ENCODE measurements at places on chromosomes 5 and 9.

GRCh38 chr5:180007582-180007981, 64.0 kb downstream of the RNF130 start:
- DNase-seq, result no peak

DNA sequence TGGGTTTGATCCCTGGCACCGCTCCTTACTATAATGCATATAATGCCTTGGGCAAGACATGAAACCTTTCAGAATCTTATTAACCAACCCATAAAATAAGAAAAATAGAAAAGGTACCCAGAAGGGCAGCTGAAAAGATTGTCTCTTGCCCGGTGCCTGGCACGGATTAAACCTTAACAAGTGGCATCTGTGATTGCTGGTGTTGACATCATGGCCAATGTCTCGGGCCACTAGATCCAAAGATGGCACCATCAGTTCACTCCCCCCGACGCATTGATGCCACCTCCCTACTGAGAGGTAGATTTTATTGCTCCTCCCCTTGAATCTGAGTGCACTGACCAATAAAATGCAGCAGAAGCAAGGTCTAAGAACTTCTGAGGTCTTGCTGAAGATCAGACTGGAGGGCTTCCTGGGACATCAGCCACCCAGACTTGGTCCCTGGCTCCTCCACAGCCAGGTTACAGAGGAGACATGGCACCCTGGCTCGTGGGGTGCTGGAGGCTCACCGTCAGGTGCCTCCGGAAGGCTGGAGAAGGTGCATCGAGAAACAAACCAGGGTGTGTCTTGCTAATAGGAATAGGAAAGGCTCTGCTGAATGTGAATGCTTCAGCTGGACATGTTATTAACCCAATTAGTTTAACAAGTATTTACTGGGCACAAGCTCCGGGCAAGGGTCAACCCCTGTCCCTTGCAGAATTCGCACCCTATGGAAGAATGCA, 80.0 kb upstream of the COL5A1 start:
- no peak for DNase-seq

- DNase-seq, result no peak
Measured at GRCh38 chr9:70502690-70503089, 88.2 kb upstream of the KLF9 start.

DNA sequence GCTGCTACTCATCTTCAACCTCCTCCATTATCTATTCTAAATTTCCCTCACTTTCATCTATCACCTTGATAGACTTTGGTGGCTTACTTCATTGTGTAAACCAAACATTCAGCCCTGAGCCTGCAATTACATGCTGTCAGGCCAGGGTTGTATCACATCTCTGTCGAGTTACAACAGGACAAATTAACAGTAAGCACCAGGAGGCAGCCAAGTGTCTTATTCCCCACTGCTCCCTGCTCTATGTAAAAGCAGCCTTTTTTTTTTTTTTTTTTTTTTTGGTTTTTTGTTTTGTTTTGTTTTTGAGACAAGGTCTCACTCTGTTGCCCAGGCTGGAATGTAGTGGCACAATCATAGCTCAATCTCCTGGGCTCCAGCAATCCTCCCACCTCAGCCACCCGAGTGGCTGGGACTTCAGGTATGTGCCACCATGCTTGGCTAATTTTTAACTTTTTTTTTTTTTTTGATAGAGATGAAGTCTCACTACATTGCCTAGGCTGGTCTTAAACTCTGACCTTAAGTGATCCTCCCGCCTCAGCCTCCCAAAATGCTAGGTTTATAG, 15.2 kb upstream of the ZCCHC9 start:
- DNase-seq, result no peak

GRCh38 chr5:1724822-1725602, 74.6 kb downstream of the MRPL36 start:
- no peak for DNase-seq

DNA sequence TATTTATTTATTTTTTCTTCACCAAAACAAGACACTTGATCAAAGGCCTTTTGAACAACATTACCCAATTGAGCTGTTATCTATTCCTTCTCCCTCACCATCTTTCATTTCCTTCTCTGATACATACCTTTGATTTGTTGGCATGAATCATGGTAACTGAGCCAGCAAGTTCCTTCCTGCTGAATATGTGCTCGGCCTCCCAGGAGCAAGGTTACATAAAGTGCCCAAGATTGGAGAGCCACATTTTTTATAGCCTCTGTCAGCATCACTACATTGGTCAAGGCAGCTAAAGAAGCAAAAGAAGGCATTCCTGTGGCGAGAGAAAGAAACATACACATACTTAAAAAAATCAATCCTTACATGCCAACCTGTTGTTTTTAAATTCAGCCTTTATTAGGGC, 369.6 kb downstream of the CYLC2 start:
- no peak for DNase-seq

DNA sequence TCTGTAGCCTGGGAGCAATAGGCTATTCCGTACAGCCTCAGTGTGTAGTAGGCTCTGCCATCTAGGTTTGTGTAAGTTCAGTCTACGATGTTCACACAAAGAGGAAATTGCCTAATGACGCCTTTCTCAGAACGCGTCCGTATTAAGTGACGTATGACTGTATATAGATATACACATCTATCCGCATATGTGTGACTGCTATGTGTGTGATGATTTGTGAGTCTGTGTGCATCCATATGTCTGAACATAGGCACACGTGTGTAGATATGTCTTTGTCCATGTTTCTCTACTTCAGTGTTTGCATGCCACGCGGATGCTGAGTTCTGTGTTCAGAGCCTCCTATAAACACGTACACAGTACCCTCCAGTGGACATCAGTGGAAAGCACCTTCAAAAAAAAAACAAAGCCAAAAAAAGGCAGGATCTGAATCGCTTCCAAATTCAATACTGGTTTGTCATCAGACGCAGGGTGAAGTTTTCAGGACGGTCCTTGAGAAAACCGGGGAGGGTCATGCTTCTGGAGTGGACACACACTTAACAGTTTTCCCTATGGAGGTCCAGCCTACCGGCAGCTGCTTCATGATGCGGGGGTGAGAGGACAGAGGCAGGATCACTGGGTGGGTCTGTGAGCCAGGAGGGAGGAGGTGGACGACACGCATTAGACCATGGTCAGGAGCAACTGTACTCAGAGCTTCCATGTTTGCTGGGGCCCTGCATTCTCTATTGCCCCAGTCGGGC, 29.5 kb upstream of the ALDH1B1 start:
- no peak for DNase-seq

DNA sequence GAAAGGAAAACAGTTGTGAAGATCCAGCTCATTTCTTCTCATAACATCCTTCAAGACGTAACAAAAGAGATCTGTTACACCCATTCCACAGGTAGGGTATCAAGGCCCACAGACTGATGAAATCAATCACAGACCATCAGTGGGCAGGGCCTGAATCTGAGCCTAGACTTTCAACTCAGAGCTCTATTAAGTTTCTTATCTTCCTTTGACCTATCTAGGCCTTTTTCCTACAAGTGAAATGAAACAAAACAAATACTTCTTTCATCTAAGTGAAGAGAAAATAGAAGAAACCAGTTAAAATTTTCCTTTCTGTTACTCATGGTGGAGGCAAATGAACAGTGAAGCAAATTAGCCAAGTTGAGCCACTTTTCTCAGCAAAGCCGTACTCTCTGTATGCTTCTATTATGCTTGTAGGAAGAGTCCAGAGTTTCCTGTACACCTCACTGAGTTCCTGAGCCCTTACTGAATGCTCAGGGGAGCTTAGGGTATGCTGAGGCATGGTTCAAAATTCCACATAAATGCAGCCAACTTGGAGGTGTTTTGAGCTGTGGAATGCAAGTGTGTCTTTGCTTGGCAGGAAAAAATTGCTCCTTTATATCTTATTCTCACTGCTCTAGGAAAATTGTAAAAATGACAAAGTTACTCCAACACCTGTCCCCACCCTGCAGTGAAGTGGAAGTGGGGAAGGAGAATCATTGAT, 91.9 kb downstream of the FEM1C start:
- DNase-seq, result no peak

DNA sequence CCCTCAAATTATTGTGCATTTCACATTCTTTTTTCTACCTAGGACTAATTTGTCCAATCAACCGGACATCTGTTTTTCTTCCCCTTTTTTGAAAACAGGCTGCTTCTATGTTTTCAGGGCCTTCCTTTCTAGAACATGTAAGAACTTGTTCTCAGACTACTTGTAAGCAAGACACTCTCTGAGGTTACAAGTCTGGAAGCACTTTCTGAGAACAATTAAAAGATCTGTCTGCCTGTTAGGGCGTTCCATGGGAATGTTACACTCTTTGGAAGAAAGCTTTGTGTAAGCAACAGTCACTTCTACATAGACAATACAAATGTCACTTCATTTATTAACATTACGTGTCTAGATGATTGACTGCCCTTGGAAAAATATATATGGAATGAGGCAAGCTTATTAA, 50.9 kb upstream of the HSPB3 start:
- DNase-seq, result no peak

DNA sequence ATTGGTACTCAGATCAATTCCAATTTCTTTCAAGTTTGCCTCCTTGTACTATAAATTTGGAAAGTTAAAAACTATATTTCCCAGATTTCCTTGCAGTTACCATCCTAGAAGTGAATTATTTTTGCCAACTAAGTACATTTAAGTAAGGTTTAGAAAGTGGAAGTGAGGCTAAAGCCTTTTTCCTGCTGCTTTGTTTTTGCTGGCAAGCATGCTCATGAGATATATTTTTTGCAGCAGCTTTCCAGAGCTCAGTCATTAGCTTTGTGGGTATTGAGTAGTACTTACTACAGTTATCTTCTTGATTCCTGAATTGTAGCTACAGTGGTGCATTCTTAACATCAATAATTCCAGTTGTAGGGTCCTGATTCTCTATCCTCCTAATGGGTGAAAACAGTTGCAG, 3.5 kb upstream of the BTF3 start:
- no peak for DNase-seq

DNA sequence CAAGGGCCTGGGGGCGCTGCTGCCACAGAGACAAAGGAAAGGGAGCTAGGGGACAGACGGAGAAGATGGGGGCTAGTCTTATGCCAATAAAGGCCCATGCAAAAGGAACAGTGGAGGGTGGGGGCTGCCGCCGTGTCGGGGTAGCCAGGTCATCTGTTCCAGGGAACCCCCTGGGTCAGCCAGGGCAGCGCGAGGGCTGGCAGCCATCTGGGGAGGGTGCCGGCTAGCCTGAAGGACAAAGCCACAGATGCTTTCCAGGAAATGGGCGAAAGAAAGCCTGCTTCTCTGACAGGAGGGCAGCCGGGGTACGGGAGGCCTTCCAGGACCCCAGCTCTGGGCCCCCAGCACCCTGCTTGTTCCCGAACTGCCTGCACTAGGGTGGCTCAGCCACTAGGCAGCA, 1.6 kb upstream of the CARD9 start:
- DNase-seq, result no peak

DNA sequence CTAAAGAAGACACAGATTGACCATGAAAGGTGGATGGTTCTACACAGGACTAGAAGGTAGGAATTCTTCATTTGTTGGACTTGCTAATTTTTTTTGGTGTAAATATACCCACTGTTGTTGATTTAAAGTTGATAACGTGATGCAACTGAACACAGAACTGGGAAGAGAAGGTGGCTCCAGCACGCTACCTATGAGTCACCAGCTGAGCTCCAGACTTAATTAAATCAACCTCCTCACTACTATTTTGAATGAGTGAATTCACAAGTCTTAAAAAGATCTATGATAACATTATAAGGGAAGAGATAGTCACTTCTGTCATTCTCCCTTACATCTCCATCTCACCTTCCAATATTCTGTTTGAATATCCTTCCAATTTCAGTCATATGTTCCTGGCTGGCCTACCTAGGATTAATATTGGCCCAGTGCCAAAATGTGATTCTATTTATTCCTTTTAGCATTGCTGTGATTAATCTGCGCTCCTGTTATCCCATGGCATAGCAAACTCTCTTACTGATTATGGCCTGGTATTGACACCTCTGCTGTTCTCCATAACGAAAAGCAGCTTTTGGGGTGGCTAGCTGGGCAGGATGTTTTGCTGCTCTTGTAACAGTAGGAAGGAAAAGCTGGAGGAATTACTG, 135.9 kb upstream of the CCDC152 start:
- no peak for DNase-seq

DNA sequence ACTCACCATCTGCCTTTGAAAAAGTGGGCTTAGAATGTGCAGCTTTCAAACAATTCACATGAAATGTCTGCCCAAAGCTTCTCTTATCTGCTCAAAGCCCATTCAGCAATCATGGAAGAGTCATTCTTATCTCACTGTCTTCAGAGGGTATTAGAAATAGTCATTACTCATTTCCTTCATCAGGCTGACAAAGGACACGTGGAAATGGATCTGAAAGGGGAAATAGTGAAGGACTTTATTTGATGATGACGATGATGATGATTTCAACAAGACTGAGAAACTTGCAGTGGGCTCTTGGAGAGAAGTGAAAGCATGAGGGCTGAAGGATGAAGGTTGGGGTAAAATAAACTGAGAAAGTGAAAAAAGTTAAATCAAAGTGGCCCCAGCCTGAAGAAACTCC, 194.3 kb downstream of the SMARCA2 start:
- DNase-seq, result no peak

- DNase-seq, result no peak
Measured at GRCh38 chr9:123347289-123348060, 8.5 kb upstream of the CRB2 start.

DNA sequence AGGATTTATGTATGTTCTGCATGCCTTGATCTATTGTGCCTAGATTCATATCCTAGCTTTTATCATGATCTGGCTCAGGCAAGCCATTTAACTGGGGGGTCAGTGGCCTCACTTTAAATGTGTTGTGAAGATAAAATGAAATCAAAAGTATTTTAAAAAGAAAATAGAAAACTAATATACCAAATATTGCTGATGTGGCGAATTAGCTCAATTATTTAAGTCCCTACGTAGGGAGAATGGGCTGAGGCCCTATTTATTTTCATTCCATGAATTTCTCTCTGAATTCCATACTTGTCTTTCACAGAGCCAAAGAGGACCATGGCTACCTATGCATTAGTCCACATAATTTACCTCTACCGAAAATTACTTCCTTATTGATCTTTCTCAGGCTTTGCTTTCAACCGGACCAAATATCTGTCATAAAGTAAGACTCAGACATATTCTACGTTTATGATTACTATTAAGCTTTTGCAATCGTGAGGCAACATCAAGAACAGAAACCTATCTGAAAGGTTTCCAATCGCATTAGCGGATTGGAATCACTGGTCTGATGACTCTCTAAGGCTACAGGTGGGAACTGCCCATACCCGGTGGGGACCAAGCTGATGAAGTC, 1.7 kb downstream of the MBLAC2 start:
- no peak for DNase-seq

GRCh38 chr5:160445132-160445531, 23.5 kb downstream of the PTTG1 start:
- no peak for DNase-seq

DNA sequence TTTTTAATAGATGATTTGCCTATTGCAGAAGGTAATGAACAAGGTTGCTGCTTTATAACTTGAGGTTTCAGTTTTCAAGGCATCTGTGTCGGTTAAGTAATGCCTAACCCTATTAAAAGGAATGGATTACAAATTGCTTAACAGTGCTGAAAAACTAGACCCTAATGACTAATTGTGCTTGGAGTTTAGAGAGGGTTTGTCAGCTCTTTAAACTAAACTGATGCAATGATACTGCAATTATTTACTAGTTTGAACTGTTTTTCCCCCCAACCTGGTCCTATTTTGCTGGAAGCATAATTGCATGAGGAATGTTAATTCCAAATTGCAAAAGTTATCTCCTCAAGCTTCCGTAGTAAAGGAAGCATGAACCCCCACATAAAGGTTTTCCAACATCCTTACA, 39.3 kb upstream of the TLX3 start:
- DNase-seq, result no peak

Data from hypothalamus (tissue), 51 donors.